NCI-H510A treated with DMSO at 0.1 percent for 48 hours (cell line): ENCODE measurements at places on chromosomes 3 and 15.
A peak's percentile ranks its signal among the peaks of the same experiment; 100 is the strongest.

DNA sequence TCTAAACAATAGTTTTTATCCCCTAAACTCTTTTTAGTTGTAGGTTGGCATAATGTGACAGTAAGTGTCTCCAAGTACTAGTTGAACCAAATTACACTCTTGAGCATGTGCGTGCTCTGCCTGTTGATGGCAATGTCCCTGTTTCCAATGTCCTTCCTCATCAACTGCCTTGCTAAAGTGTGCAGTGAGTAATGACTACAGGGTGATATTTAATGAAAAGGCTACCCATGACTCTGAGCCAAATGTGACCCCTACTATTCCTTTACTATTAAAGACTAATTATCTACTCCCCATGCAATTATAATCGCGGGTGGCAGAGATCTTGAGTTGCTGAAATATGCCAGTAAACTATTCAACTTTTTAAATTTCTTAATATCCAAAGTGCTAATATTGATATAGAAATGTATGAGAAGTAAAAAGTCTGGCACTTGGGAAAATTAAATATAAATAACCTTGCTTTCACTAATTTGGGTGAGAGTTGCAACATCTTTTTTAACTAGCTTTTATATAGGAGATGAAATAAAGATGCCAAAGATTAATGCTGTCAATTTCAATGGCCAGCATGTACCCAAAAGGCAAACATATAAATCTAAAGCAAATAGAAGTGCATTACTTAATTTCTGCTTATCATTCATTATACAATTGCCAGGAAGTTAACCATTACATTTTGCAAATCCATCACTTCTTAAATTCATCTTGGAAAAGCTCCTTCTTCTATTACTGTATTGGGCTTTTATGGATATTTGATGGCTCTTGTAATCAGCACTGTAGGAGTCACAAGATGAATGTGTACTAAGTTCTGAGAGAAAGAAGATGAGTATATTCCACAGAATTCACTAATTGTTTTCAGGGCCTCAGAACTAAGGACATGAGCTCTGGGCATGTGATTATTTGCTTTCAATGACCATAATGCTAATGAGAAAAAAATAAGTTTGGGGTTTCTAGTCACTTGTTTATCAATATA, 518.2 kb upstream of the NAALADL2 start:
- DNase-seq = no peak

GRCh38 chr3:196609343-196609775, 30.1 kb upstream of the NRROS start:
- peak; percentile 90 for DNase-seq

- no peak for DNase-seq
Measured at GRCh38 chr3:177778633-177779032, 581.4 kb upstream of the TBL1XR1 start.

GRCh38 chr15:88657326-88658069, 18.7 kb downstream of the ISG20 start:
- DNase-seq = no peak

DNA sequence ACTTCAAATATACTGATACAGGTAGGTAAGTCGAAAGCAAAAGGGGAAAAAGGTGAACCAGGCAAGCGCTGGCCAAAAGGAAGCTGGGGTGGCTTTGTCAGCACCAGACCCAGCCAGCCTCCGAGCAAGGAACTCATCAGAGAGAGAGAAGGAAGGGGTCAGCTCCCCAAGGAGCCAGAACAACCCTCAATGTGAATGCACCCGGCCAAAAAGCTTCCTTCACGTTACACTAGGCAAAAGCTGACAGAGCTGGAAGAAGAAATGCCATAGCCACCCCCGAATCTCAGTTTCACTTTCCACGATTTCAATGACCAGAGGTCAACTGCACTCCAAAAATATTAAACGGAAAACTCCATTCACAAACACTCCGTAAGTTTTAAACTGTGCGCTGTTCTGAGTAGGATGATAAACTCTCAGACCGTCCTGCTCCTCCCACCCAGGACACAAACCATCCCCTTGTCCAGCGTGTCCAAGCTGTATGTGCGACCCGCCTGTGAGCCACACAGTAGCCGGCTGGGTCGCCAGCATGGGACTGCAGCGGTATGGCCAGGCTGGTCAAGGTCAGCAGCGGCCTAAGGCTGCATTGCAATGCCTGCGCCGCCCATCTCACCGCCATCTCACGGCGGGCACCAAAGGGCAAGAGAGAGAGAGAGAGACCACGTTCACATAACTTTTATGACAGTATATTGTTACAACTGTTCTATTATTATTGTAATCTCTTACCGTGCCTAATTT, 29.7 kb downstream of the CYFIP1 start:
- no peak for DNase-seq
